ENCODE measurements at places on chromosomes 1 and 21. TPM values are rescaled to one million over a fixed set of nuclear protein-coding genes. Genes with fewer than 3 reads are reported as not detected.

The OR4F16 gene
- total RNA-seq: not detected

The EDEM3 gene
- total RNA-seq: 28.2 TPM

The IGFN1 gene
- 0.52 TPM for total RNA-seq

The OR2L3 gene
- not detected for total RNA-seq

The TMPRSS15 gene
- 0.52 TPM for total RNA-seq
